GM12891 (cell line): ENCODE measurements at places on chromosomes 1 and 21.

- DNase-seq = peak; percentile 14
Observed at GRCh38 chr21:32726839-32727686, 750 bp downstream of the SYNJ1 start.

DNA sequence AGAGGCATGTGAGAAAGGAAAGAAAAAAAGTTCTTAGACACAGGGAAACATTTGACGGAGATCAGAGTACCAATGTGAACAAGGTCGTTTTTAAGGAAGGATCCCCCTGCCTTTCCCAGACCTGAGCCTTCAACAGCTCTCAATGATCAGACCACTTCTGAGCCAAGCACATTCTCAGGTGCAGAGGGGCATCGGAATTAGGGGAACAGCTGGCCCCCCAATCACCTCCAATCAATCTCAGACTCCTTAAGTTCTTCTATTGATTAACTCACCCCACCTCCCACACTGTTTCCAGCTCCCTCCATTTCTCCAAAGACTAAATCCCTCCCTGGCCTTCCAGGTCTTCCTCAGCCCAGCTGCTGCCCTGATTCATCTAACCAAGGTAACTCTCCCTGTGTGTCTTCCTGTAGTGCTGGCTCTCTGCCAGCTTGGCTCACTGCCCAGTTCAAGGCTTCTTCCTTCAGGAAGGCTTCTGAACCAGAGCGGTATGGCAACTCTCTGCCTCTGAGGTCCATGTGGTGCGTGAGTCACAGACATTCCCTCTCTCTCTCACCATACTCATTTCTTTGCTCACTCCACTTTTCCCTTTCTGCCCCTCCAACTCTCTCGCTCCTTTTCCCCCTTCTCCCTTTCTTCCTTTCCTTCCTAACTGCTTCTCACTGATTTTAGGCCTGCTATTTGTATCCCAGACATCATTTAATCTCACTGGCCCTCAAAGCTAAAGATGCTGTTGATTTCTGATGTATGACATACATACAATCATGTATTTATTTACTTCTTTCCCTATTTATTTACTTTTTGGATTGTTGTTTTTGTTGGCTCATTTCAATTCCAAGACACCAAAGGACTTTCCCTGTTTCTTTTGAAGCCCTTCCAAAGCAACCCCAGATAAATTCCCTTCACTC lies 18.1 kb downstream of the CFAP45 start:
- no peak for DNase-seq

- no peak for DNase-seq
Observed at GRCh38 chr1:216293683-216294082, 129.6 kb downstream of the USH2A start.

DNA sequence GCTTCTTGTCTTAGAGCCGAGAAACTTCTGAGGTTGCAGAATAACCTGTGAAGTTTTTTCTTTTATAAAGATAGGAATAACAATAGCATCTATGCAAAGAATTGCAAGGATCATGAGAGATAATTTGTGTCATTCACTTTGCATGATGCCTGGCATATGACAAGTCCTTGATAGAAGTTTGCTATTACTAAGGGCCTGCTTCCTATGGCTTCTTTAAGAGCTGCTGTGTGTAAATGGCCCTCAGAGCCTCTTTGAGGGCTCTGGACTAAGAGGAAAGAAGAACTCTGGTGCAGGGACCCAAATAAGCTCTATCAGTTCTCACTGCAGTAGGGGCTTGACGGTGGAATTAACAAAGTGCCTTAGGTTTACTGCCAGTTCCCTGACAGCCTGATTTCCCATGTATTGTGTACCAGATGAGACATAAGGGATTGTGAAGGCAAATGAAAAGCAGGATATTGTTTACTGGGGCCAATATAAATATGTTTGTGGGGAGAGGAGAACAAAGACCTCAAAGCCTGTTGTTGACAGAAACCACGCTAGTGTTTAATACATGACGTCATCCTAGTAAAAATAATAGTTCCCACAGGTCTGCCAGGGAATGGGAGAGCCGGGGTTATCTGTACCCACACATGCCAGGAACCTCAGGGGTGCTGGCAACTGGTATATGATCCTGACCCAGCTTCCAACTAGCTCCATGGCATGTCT lies 131.2 kb upstream of the UBE2U start:
- DNase-seq = no peak

DNA sequence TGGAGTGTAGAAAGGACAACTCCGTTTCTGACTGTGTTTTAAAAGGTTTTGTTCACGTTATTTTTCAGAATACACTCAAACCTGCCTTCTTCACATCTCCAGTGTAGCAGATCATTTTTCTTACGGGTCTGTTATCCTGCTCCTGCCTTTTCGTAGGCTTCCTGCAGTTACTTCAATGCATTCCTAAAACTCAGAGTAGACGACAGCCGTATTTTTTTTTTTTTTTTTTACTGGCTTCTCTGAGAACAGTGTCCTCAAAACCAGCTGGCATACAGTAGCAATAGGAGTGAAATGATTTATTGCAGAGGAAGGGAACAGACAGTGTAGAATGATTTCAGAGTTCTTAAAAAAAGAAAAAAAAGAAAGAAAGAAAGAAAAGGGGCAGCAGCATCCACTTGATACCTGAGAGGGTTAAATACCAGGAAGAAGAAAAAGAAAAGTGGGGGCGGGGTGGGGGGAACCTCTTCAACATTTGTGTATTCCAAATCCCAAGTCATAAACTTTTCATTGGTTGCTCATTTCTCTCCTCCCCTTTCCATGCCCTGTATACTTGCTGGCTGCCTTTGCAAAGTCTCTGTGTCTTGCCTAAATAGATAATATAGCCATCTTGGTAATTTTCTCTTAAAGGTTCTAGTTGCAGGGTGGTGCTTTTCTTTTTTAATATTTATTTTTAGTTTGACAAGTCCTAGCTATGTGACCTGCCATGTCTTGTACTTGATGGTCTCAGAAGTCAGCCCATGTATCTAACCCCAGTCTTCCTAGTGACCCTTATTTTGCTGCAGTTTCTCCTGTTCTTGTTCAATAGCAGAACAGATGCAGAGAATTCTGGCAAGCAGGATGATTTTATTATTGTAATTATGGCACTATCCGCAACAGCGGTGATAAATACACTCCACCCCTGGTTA lies 2.8 kb downstream of the TGFB2 start:
- no peak for DNase-seq

GRCh38 chr1:156075162-156075561 lies 7.1 kb downstream of the MEX3A start:
- DNase-seq = no peak

- DNase-seq = peak; percentile 40
Observed at GRCh38 chr1:55337801-55338447, 122.8 kb upstream of the USP24 start.

- no peak for DNase-seq
Observed at GRCh38 chr1:15469361-15469760, 6.5 kb upstream of the CELA2B start.

DNA sequence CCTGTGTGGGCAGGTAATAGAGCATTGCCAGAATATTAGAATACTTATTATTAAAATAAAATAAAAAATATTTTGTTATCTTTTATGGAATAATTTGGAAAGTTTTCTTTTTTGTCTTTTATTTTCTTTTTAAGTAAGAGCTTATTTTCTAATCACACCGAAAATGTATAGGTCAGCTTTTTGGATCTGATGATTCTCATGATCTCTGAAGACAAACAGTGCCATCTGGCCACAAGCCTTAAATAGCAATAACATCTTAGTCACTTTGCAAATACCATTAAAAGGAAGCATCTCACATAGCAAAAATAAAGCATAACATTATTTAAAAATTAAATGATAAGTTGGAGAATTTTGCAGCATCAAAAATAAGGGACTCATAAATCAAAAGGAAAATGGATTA lies 213.8 kb downstream of the PLA2G4A start:
- no peak for DNase-seq

- no peak for DNase-seq
Observed at GRCh38 chr1:9235096-9235459, 504 bp downstream of the H6PD start.

DNA sequence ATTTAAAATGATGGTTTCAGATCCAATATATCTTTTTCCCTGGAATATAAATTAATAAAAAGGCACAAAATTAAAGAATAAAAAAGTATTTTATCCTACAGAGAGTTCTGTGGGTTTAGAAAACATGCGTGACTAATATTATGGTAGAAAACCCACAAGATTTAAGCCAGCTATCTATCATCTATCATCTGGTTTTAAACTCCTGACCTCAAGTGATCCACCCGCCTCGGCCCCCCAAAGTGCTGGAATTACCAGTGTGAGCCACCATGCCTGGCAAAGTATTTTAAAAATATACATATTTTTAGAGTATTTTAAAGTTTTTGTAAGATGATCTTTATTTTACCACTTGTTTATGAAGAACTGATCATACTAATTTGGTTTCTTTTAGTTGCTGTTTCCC lies 79.5 kb downstream of the NRIP1 start:
- DNase-seq = no peak

DNA sequence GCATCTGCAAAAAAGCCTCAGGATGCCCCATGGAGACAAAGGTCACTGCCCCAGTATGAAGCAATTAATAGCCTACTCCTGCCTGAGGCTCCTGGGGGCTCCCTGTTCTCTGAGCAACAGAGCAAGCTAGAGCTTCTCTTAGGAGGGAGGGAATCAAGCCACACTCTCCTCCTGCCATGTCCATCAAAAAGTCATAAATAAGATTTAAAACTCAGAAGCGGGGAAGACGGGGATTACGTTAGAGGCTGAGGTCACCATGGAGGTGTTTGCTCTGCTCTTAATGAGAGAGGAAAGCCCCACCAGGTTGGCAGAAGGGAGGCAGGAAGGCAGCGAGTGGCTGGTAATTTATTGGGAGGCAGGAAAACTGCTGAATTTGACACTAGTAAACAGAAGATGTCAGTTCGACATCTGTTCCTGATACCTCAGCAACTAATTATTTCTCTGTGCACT lies 98.4 kb upstream of the TNR start:
- DNase-seq = no peak

GRCh38 chr1:69377507-69377906 lies 190.2 kb upstream of the LRRC7 start:
- DNase-seq = no peak

DNA sequence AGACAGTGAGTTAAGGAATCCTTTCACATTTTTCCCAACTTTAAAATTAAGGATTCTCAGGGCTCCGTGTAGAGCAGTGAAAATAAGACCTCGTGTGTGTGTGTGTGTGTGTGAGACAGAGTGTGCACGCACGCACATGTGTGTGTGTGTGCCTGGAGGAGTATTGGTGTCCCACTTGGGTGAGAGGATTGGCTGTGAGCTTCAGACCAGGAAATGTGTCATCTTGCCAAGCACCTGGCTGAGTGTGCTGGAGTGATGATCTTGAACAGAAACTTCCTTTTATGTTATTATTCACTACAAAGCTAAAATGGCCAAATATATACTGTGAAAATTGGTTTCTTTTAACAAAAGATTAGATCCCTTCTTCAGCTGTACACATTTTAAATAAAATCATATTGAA lies 35.2 kb upstream of the NTPCR start:
- no peak for DNase-seq

DNA sequence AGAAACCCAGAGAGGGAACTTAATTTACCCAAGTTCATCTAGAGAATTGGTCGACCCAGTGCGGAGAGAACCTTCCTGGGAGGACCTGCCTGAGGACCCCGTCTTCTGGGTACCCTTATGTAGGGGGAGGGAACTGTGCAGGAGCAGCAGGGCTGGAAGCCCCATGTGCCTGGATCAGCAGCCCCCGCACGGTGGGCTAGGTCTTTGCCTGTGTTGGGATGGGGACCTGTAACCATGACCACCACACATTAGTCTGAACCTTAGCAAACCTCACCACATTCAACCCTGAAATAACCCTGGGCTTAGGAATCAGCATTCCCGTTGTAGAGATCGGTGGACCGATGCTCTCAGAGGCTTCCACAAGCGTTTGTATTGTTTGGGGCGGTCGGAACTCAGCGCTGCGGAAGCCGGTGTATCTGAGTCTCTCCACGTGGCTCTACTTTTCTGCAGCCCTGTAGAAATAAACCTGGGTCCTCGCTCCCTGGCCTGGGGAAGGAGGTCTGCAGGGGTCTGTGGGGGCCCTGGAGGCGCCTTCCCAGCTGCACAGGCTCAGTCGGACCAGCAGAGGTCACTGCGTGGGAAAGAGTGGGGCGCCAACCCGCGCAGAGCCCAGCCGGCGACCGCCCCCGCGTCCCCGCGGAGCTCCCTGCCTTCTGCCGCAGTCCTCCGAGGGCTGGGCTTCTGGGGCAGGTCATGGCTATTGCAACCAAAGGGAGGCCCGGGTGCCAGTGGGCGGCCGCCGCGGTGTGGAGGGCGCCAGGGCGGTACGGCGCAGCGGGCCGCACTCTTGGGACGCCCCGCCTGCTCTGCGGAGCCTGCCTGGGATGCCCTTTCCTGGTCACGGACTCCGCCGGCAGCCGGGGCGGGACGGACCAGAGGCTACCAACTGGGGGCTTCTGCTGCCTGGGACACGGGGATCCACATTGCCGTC lies 36.2 kb upstream of the KCNA10 start:
- peak; percentile 59 for DNase-seq

DNA sequence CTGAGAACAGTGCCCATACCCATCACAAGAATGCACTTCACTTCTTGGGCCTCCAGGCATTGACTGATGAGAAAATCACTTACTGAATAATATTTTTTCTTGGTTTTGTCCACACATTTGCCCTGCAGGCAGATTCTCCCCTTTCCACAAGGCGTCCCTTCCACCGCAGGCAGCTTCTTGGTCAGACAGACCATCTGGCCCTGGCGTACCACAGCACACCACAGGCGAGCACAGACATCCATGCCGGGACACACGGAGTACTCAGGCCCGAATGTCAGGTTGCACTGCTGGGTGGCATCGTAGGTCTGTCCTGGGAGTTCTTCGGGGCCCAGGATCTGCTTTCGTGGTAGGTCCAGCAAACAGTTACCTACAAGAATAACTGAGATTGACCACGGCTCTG lies 32.5 kb downstream of the ADAMTS5 start:
- DNase-seq = no peak

DNA sequence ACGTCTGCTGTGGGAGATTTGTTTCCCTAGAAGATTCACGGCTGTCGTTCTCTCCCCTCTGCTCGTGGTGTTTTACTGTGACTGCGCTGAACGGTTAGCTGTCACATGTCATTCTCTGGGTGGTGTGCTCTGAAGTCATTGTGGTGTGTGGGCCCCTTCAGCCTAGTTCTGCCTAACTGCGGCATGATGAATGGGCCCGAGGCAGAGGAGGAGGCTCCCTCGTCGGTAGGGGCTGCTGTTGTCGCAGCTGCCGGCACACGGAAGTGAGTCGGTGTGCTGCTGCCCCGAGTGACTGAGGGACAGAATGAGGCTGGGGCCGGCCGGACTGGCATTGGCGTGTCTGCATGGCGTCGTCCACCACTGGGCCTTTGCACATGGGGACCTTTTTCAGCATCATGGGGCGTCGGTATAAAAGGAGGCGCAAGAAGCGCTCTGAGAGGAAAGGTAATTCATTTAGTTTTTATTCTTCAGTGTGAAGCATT lies 77.9 kb downstream of the ADARB1 start:
- peak; percentile 60 for DNase-seq

GRCh38 chr1:185368313-185368855 lies 51.3 kb upstream of the IVNS1ABP start:
- no peak for DNase-seq

- DNase-seq = no peak
Observed at GRCh38 chr1:24770881-24771280, 25.6 kb downstream of the CLIC4 start.

- peak; percentile 43 for DNase-seq
Observed at GRCh38 chr1:167219646-167220536, 795 bp upstream of the POU2F1 start.

- DNase-seq = no peak
Observed at GRCh38 chr1:220441211-220441610, 86.7 kb upstream of the MARK1 start.
